ENCODE measurements at places on chromosomes 1 and 21. TPM values are rescaled to one million over a fixed set of nuclear protein-coding genes. Genes with fewer than 3 reads are reported as not detected.

The LRRC53 gene
- not detected for total RNA-seq

GRCh38 chr1:41338820-41339219, 22.4 kb upstream of the FOXO6 start:
- no peak for DNase-seq

The AIM2 gene
- total RNA-seq = 2.9 TPM

GRCh38 chr1:15205586-15206346, 41.3 kb upstream of the FHAD1 start:
- no peak for DNase-seq

The SEMA4A gene
- total RNA-seq = 49.3 TPM

DNA sequence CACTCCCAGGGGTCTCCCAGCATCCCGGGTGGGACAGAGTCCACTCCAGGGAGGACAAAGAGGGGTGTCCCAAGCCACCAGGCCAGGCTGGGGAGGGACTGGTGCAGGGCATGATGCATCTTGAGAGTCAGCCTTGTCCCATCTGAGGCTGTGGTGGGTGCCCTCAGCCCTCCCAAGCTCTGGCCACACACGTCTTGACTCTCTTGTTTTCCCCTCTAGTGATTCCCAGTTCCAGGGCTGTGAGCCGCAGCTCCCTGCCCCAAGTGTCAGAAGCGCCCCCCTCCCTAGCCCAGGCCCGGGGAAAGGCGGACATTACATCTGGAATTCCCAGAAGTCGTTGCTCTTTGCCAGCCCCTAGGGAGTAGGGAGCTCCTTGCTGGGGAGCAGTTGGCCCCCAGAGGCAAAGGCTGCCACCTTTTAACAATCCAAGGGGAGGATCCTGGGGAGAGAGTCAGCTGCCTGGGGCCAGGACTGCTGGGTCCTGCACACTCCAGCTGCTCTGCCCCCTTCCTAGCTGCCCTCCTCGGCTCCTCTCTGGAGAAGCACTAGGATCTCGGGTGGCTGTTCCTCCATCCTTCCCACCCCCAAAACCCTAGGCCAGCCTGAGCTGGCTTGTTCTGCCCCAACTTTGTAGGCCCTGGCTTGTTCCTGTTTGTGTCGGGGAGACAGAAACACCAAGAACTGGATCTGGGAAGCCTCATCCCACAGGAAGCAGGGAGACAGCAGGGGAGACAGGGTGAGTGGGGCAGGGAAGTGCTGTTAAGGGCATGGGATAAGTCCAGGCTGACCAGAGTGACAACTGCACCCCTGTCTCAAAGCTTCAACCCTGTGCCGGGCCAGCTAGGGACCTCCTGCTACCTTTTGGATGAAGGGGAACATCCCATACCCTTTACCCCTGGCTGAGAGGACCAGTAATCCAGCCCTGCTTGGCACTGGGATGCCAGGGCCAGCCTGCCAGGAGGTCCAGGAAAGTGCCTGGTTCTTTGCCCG, 3.2 kb upstream of the PTPN7 start:
- no peak for DNase-seq

- no peak for DNase-seq
These were observed 33.5 kb upstream of the ITPKB start for GRCh38 chr1:226772446-226773139.

DNA sequence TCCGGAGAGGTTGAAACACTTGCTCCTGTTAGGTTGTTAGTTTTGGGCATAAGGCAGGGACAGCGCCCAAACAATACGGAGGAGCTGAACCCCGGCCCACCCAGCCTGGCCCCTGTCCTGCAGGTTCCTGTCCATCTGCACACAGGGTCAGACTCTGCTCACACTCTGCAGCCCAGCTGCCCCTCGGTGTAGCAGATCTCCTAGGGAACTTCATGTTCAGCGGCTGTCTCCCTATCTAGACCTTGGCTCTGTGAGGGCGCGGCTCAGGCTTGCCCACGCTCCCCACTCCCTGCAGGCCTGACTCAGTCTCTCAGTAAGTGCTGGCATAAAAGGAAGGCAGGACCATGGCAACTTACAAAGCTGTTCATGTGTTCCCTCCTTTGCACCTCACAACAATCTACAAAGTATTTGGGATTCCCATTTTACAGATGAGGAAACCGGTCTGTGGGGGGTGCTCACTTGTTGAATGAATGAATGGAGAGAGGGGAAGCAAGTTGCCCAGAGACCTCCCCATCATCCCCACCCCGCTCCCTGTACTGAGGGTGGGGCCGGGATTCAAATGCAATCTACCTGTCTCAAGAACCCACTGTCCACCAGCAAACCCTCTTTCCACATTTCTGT, 26.2 kb downstream of the ACOT11 start:
- DNase-seq = no peak

The ZBTB8B gene
- 0.57 TPM for total RNA-seq

GRCh38 chr1:73910466-73910865, 287.5 kb downstream of the LRRIQ3 start:
- DNase-seq = no peak

DNA sequence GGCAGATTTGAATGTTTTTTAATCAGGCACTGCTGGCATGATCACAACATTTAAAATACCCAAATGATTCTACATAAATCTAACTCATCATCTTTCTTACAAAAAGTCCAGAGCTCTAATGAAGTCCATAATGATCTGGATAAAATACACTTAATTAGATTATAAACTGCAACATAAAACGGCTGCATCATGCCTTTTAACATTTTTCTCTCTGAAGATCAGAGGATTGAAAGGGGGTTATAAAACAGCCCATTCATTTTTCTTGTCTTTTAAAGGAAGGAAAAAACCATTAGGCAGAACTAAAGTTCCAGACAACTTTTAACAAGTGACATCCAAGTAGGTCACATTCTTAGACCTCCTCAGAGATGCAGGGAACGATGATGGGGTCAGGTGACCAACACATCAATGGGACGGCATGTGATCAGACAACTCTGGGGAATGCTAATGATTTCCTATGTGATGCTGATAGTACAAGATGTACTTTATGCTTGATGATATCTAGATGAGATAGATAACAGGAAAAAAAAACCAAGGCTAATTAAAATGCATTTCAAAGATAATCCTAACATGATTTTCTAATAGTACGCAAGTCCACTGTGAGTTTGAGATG, 455.1 kb downstream of the SMYD3 start:
- no peak for DNase-seq

The FALEC gene
- not detected for total RNA-seq

The SLAMF9 gene
- not detected for total RNA-seq
